ENCODE measurements at places on chromosomes 2 and 18. TPM values are rescaled to one million over a fixed set of nuclear protein-coding genes. Genes with fewer than 3 reads are reported as not detected.

ALPP gene
- total RNA-seq, result not detected

G6PC2 gene
- total RNA-seq, result not detected

DSEL gene
- total RNA-seq, result 0.10 TPM

NABP1 gene
- 47.1 TPM for total RNA-seq

NBEAL1 gene
- total RNA-seq, result 13.2 TPM

TCF7L1 gene
- not detected for total RNA-seq

MOGAT1 gene
- total RNA-seq, result not detected

- peaks cover 10% of the 10 kb centered on the region for H3K27me3 ChIP-seq
- H3K4me1 ChIP-seq, result no peaks in the 10 kb centered on the region
- H3K4me3 ChIP-seq, result no peak overlapping the region
- no peaks in the 10 kb centered on the region for H3K36me3 ChIP-seq
- no peak for DNase-seq
Measured at GRCh38 chr2:237199577-237199976, 113.9 kb downstream of the COPS8 start.

GRCh38 chr2:30708491-30709290, 98.6 kb downstream of the CAPN13 start:
- no peak for DNase-seq
- H3K27me3 ChIP-seq, result no peaks in the 10 kb centered on the region
- H3K27ac ChIP-seq, result no peak overlapping the region
- H3K4me1 ChIP-seq, result peaks cover under 1% of the 10 kb centered on the region

DNA sequence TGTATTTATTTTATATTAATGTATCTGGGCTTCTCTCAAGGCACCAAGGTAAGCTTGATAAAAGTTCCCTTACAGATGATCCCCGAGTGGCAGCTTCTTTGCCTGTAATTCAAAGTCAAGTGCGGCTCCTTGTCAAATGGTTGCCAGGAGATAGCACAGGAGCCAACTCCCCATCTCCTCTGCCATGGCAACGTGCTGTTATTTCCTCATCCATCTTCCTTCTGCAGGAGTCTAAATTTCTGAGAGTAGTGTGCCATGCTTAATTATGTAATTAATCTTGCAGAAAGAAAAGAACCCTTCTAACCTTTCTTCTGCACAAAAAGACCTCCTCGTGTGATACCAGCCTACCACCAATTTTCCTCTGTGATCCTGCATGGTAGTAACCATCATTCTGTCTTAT, 46.2 kb upstream of the ACMSD start:
- no peak overlapping the region for H3K27ac ChIP-seq
- H3K27me3 ChIP-seq, result peaks cover 8% of the 10 kb centered on the region
- no peaks in the 10 kb centered on the region for H3K36me3 ChIP-seq
- no peak overlapping the region for H3K4me3 ChIP-seq
- H3K4me1 ChIP-seq, result no peaks in the 10 kb centered on the region
- DNase-seq, result no peak

DNA sequence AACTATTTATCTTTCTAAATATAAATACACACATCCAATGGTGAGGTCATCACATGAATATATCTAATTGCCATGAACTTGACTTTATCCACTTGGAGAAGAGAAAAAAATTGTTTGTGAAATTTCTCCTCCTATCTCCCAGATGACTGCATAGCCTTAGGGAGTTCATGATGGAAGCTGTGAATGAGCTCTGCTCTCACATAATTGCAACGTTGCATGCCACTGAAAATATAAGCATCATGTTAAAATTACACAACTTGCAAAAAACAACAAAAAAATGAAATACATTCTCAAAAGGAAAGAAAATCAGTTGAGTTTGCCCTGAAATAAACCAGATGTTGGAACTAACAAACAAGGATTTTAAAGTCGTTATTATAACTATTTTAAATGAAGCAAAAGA, 50.6 kb upstream of the OSR1 start:
- no peaks in the 10 kb centered on the region for H3K4me1 ChIP-seq
- no peaks in the 10 kb centered on the region for H3K36me3 ChIP-seq
- DNase-seq, result no peak

GRCh38 chr2:65153515-65153914, 23.6 kb upstream of the RAB1A start:
- H3K27me3 ChIP-seq, result no peaks in the 10 kb centered on the region
- DNase-seq, result no peak
- H3K4me3 ChIP-seq, result no peak overlapping the region

DNA sequence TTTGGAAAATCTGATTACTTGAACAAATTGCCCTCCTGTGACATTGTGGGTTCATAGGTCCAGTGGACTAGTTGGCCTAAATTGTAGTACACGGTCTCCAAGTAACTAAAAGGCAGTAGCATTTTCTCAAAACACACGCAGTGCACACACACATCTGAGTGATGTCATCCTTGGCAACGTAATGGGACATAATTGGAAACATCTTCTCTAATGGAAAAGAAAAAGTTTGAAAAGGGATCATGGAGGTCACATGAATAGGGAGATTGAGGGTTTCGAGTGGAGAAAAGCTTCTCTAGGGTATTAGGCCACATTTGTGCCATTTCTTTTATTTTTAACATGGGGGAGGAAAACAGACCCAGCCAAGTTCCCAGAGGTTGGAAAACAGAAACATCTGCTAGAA, 93.3 kb downstream of the MAP4K4 start:
- peaks cover 16% of the 10 kb centered on the region for H3K4me1 ChIP-seq
- H3K27ac ChIP-seq, result no peak overlapping the region
- no peaks in the 10 kb centered on the region for H3K27me3 ChIP-seq
- DNase-seq, result no peak
- H3K4me3 ChIP-seq, result no peak overlapping the region

DNA sequence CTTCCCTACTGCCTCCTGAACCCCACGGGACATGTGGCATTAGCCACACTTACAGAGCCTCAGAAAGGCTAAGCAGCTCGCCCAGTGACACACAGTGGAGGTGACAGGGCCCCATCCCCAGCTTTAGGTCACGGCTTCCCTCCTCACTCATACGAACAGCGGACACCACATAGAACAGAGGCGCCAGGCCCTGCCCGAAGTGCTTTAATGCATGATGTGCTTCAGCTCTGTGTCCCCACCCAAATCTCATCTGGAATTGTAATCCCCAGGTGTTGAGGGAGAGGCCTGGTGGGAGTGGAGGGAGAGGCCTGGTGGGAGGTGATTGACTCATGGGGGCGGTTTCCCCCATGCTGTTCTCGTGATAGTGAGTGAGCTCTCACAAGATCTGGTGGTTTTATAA, 135.3 kb downstream of the PTGR3 start:
- no peak for DNase-seq
- no peak overlapping the region for H3K4me3 ChIP-seq
- peaks cover 32% of the 10 kb centered on the region for H3K4me1 ChIP-seq
- no peak overlapping the region for H3K27ac ChIP-seq

GRCh38 chr2:1931003-1931914, 186.9 kb upstream of the PXDN start:
- H3K4me1 ChIP-seq, result no peaks in the 10 kb centered on the region
- H3K4me3 ChIP-seq, result no peak overlapping the region
- H3K27me3 ChIP-seq, result no peaks in the 10 kb centered on the region
- DNase-seq, result no peak
- no peaks in the 10 kb centered on the region for H3K36me3 ChIP-seq

- no peak for DNase-seq
- peaks cover 25% of the 10 kb centered on the region for H3K27me3 ChIP-seq
- H3K36me3 ChIP-seq, result no peaks in the 10 kb centered on the region
- H3K27ac ChIP-seq, result no peak overlapping the region
- no peaks in the 10 kb centered on the region for H3K4me1 ChIP-seq
- H3K4me3 ChIP-seq, result no peak overlapping the region
Measured at GRCh38 chr18:3877678-3878077, 427.7 kb downstream of the TGIF1 start.

GRCh38 chr2:206211657-206212255, 52.1 kb downstream of the EEF1B2 start:
- peaks cover 6% of the 10 kb centered on the region for H3K27me3 ChIP-seq
- no peak for DNase-seq
- no peak overlapping the region for H3K4me3 ChIP-seq
- no peak overlapping the region for H3K27ac ChIP-seq
- H3K4me1 ChIP-seq, result peaks cover 3% of the 10 kb centered on the region

DNA sequence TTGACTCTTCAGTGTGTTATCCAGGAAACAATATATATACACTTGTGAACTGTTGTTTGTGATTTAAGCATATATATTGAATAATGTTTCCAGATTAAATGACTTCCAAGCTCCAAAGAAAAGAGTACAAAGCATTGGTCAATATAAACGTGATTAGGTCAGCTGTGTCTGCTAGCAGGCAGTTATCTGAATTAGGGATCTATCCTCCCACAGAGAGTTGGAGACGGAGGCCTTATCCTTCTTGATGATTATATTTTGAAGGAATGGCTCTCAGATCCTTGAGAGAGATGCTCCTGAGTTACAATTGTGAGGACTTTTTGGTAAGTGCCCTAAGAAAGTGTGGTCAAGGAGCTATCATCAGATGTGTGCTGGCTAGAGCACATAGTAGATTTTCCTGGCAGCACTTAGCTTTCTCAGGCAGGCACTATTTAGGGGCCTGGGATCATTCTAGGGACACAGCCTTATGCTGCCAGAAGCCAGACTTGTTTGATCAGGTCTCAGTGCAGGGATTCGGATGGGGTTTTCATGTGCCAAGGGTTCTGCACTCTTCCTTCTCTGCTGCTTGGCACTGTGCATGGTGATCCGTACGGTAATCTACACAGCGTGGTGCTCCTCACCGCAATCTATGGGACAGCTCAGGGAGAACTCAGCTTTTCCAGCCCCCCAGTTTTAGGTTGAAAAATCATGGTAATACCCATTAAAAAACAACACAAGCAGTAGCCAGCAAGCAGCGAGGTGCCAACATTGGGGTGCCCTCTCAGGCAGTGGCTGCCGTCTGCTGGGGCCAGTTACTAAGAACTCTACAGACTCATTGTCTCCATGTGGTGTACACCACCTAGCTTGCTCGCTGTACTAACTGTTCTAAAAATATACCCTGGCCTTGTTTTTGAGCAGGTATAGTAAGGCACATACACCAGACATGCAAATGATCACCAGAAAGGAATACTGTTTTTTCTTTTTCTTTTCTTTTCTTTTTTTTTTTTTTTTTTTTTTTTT, 8.0 kb upstream of the ZDBF2 start:
- H3K36me3 ChIP-seq, result no peaks in the 10 kb centered on the region
- no peak overlapping the region for H3K27ac ChIP-seq
- peaks cover 6% of the 10 kb centered on the region for H3K4me1 ChIP-seq
- no peak for DNase-seq
- no peak overlapping the region for H3K4me3 ChIP-seq
